ENCODE measurements at places on chromosomes 7 and 10. TPM values are rescaled to one million over a fixed set of nuclear protein-coding genes. Genes with fewer than 3 reads are reported as not detected.

GRCh38 chr10:63901228-63901627 lies 380.0 kb downstream of the REEP3 start:
- no peaks in the 10 kb centered on the region for H3K27me3 ChIP-seq
- no peaks in the 10 kb centered on the region for H3K36me3 ChIP-seq
- no peaks in the 10 kb centered on the region for H3K4me1 ChIP-seq
- no peak for DNase-seq

GRCh38 chr10:72981882-72982529 lies 27.4 kb upstream of the PLA2G12B start:
- no peaks in the 10 kb centered on the region for H3K27me3 ChIP-seq
- H3K4me1 ChIP-seq: no peaks in the 10 kb centered on the region
- no peak for DNase-seq
- no peak overlapping the region for H3K27ac ChIP-seq
- no peaks in the 10 kb centered on the region for H3K36me3 ChIP-seq

DNA sequence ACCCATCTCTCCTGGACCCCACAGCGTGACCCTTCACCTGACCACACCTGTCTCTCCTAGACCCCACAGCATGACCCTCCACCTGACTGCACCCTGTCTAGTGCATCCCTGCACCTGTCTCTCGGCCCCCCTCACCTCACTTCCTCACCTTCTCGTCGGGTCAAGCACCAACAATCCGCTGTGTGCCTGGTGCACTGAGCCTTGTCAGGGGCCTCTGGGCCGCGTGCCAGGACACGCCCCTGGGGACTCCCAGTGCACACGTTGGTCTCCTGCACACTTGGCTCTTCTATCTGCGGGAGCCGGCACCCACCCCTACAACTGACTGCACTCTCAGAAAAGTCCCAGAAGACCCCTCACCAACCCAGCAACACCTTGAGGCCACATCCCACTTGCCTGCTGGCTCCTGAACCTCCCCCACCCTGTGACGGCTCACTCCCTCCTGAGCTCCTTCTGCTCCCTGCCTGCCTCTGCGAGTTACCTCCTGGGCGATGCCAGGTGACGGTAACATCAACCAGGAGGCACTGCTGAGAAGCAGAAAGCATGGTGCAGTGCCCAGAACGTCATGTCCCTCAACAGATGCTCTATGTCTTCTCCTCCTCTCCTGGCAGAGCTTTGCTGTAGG lies 147.6 kb downstream of the DIP2C start:
- H3K36me3 ChIP-seq: no peaks in the 10 kb centered on the region
- H3K27ac ChIP-seq: no peak overlapping the region
- H3K27me3 ChIP-seq: no peaks in the 10 kb centered on the region
- H3K4me1 ChIP-seq: no peaks in the 10 kb centered on the region

- no peaks in the 10 kb centered on the region for H3K36me3 ChIP-seq
- no peak for DNase-seq
- H3K27me3 ChIP-seq: no peaks in the 10 kb centered on the region
- no peak overlapping the region for H3K4me3 ChIP-seq
- H3K4me1 ChIP-seq: peaks cover 7% of the 10 kb centered on the region
Observed at GRCh38 chr7:18287482-18287881, 208.1 kb upstream of the HDAC9 start.

DNA sequence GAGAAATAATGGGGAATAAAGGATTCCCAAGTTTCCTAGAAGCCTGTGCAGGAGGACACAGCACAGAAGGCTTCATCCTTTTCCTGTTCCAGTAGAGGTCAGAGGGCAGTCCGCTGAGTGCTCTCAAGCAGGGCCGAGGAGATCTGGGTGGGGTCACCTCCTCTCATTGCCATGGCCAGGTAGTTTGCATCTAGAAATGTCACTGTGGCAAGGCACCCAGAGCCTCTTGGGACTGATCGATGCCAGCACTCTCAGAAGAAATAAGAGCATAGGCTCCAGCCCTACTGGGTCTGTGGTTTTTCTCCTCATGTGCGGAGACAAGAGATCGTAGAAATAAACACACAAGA lies 7.9 kb downstream of the NUB1 start:
- H3K27me3 ChIP-seq: no peaks in the 10 kb centered on the region
- peaks cover 42% of the 10 kb centered on the region for H3K36me3 ChIP-seq
- peaks cover 39% of the 10 kb centered on the region for H3K4me1 ChIP-seq
- H3K4me3 ChIP-seq: peak overlapping the region; percentile 64
- peak overlapping the region; percentile 92 for H3K27ac ChIP-seq
- DNase-seq: no peak

GRCh38 chr10:3761021-3761686 lies 23.9 kb downstream of the KLF6 start:
- H3K27ac ChIP-seq: no peak overlapping the region
- peaks cover 66% of the 10 kb centered on the region for H3K4me1 ChIP-seq
- H3K36me3 ChIP-seq: no peaks in the 10 kb centered on the region
- H3K27me3 ChIP-seq: no peaks in the 10 kb centered on the region
- DNase-seq: no peak

- H3K4me3 ChIP-seq: no peak overlapping the region
- no peaks in the 10 kb centered on the region for H3K36me3 ChIP-seq
- no peak overlapping the region for H3K27ac ChIP-seq
- peaks cover 38% of the 10 kb centered on the region for H3K4me1 ChIP-seq
- DNase-seq: no peak
Observed at GRCh38 chr7:150361807-150362621, 6.6 kb upstream of the REPIN1 start.

GRCh38 chr7:151239837-151240459 lies 7.7 kb downstream of the CHPF2 start:
- no peak overlapping the region for H3K27ac ChIP-seq
- H3K27me3 ChIP-seq: peaks cover 4% of the 10 kb centered on the region
- DNase-seq: no peak
- H3K4me3 ChIP-seq: no peak overlapping the region

GRCh38 chr7:105713488-105714465 lies 132.5 kb upstream of the EFCAB10 start:
- H3K4me3 ChIP-seq: no peak overlapping the region
- H3K27ac ChIP-seq: no peak overlapping the region
- no peaks in the 10 kb centered on the region for H3K4me1 ChIP-seq
- DNase-seq: no peak
- H3K27me3 ChIP-seq: no peaks in the 10 kb centered on the region

GRCh38 chr10:97590748-97591495 lies 1.4 kb downstream of the C10orf62 start:
- no peaks in the 10 kb centered on the region for H3K4me1 ChIP-seq
- H3K27ac ChIP-seq: no peak overlapping the region
- DNase-seq: no peak

GRCh38 chr10:14598809-14599764 lies 175.6 kb downstream of the FAM107B start:
- H3K36me3 ChIP-seq: peaks cover 10% of the 10 kb centered on the region
- peak overlapping the region; percentile 33 for H3K27ac ChIP-seq
- no peaks in the 10 kb centered on the region for H3K27me3 ChIP-seq
- peaks cover 43% of the 10 kb centered on the region for H3K4me1 ChIP-seq

GRCh38 chr10:80444646-80445319 lies 9.3 kb upstream of the TSPAN14 start:
- DNase-seq: peak; percentile 44
- H3K27me3 ChIP-seq: no peaks in the 10 kb centered on the region
- H3K4me3 ChIP-seq: no peak overlapping the region
- H3K36me3 ChIP-seq: no peaks in the 10 kb centered on the region

Gene ADRB1
- total RNA-seq: 0.49 TPM

Gene TRIP6
- 37.7 TPM for total RNA-seq

Gene TAS2R38
- not detected for total RNA-seq

Gene AS3MT
- total RNA-seq: 0.44 TPM

Gene EGR2
- total RNA-seq: 89.9 TPM

Gene FKBP6
- not detected for total RNA-seq

All from CD8-positive, alpha-beta memory T cell (primary cell).